ENCODE measurements at places on chromosomes 1 and 21.

DNA sequence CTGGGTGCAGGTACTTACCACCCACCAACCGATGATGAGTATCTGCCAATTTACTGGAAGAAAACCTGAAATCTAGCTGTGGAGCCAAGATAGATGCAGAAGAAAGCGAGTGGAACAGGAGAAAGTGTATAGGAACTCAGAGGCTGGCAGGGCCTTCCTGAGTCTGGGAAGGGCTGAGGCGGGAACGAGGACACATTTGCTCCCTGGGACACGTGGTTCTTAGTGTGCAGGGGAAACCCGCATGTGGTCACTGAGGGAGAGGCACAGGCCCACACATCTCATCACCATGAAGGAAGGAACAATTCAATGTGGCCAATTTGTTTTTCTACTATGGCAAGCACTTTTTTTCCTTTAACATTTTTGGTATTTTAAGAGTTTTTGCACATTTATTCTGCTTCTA is 8.2 kb downstream of the RYR2 start:
- H3K4me1 ChIP-seq = no peaks in the 10 kb centered on the region
- no peak overlapping the region for H3K27ac ChIP-seq
- H3K36me3 ChIP-seq = no peaks in the 10 kb centered on the region
- H3K27me3 ChIP-seq = no peaks in the 10 kb centered on the region
- no peak overlapping the region for H3K4me3 ChIP-seq
- DNase-seq = no peak

DNA sequence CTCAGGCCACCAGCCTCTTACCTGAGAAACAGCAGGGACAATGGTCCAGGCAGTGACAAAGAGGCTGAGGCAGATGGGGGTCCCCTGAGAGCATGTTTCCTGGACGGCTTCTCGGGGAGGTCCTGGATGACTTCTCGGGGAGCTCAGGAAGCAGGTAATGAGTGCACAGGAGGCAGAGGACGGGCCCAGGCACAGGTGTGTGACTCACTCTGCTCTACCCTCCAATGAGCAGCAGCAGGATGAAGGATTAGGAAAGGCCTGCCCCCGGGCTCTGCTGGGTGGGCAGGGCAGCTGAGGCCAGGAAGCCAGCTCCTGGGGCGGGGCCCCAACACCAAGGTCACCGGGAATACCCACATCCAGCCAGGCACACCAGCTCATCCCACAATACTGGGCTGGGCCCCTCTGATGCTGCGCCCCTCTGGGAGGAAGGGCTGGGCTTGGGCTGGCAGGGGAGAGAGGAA is 17.2 kb upstream of the PTAFR start:
- no peak overlapping the region for H3K27ac ChIP-seq
- no peak for DNase-seq
- peaks cover 1% of the 10 kb centered on the region for H3K36me3 ChIP-seq
- H3K27me3 ChIP-seq = no peaks in the 10 kb centered on the region
- H3K4me3 ChIP-seq = no peak overlapping the region

DNA sequence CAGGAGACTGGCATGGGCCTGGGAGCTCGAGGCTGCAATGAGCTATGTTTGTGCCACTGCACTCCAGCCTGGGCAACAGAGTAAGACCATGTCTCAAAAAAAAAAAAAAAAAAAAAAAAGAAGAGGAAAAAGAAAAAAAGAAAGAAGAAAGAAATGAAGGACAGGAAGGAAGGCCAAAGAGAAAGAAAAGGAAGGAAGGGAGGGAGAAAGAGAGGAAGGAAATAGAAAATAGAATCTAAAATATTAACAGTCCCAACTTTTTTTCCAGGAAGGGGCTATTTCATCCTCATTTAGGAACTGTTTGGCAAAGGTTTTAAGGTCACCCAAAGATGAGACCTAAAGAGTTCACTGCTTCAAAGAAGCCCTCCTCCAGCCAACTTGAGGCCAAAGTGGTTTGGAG is 2.5 kb downstream of the MUL1 start:
- no peak for DNase-seq
- H3K27me3 ChIP-seq = no peaks in the 10 kb centered on the region
- peaks cover 2% of the 10 kb centered on the region for H3K4me1 ChIP-seq
- H3K27ac ChIP-seq = no peak overlapping the region
- no peak overlapping the region for H3K4me3 ChIP-seq

DNA sequence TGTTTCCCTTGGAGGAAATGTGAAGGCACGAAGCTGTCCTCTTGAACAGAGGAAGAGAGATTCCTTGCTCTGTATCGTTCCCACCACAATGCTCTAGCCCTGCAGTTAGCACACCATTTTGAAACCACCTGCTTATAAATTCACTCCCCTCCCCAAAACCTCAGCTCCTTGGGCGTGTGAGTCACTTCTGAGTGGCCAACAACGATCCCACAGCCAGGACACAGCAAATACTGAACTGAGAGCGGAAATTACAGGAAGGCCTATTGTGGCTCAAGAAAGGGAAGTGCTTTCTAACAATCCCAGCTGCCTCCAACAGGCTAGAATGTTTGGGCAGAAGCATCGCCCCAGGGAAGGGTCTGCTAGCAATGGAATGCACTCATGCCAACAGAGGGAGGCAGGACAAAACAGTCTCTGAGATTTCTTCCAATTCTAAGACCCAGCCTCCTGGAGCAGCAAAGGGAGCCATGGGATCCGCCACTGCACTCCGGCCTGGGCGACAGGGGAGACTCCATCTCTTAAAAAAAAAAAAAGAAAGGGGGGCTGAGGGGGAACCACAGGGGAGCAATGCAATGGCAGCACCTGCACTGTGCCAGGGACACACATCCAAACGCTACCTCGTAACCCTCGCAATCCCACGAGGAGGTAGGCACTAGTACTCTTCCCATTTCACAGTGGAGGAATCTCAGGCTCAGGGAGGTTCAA is 1.9 kb downstream of the TMEM53 start:
- no peaks in the 10 kb centered on the region for H3K27me3 ChIP-seq
- no peaks in the 10 kb centered on the region for H3K36me3 ChIP-seq
- H3K4me3 ChIP-seq = no peak overlapping the region
- DNase-seq = peak; percentile 91

- H3K4me3 ChIP-seq = no peak overlapping the region
- no peaks in the 10 kb centered on the region for H3K36me3 ChIP-seq
- H3K27me3 ChIP-seq = peaks cover 2% of the 10 kb centered on the region
- H3K4me1 ChIP-seq = no peaks in the 10 kb centered on the region
- DNase-seq = no peak
Observed at GRCh38 chr1:235549351-235550139, 45.3 kb upstream of the B3GALNT2 start.

- no peak overlapping the region for H3K4me3 ChIP-seq
- H3K4me1 ChIP-seq = no peaks in the 10 kb centered on the region
- H3K36me3 ChIP-seq = no peaks in the 10 kb centered on the region
Observed at GRCh38 chr21:17128132-17128531, 384.7 kb upstream of the CXADR start.

Data from fibroblast of lung (primary cell).